ENCODE measurements at places on chromosomes 7 and 10. TPM values are rescaled to one million over a fixed set of nuclear protein-coding genes. Genes with fewer than 3 reads are reported as not detected.

The STK32C gene
- total RNA-seq: 6.9 TPM

The CPA5 gene
- total RNA-seq: not detected

The TDRD1 gene
- total RNA-seq: not detected

The SEMA3E gene
- total RNA-seq: 1.7 TPM

The INHBA gene
- total RNA-seq: 21.2 TPM

The TNPO3 gene
- total RNA-seq: 55.5 TPM

The CDNF gene
- total RNA-seq: 1.6 TPM

The ABCC2 gene
- 0.86 TPM for total RNA-seq
